Transverse colon (tissue), 4 donors: ENCODE measurements at places on chromosomes 6 and 20. TPM values are rescaled to one million over a fixed set of nuclear protein-coding genes. Genes with fewer than 3 reads are reported as not detected.

Gene GHRH
- total RNA-seq = not detected

Gene TTBK1
- total RNA-seq = 0.20 TPM

Gene C6orf58
- total RNA-seq = not detected

Gene APCDD1L
- total RNA-seq = not detected

Gene HRH3
- total RNA-seq = not detected

Gene SLC22A23
- total RNA-seq = 131 TPM

Gene SALL4
- total RNA-seq = 0.14 TPM

GRCh38 chr6:35385457-35386202, 43.3 kb downstream of the PPARD start:
- H3K36me3 ChIP-seq = no peaks in the 10 kb centered on the region
- H3K4me1 ChIP-seq = peaks cover 14% of the 10 kb centered on the region
- no peak overlapping the region for H3K4me3 ChIP-seq
- peak; percentile 26 for DNase-seq

DNA sequence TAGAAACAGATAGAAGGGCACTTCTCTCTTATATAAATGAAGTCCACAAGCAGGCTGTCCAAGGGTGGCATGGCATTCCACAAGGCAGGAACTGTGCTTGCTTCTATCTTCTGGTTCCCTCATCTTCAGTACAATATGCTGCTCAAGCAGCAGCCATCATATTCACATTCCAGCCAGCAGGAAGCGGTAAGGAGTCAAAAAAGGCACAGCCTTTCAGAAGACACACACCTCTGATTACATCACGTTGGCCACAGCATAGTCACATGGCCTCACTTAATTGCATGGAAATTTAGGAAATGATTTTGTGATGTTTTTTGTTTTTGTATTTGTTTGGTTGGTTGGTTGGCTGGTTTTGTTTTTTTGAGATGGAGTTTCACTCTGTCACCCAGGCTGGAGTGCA, 19.0 kb downstream of the REM1 start:
- H3K4me1 ChIP-seq = no peaks in the 10 kb centered on the region
- no peak overlapping the region for H3K4me3 ChIP-seq
- no peaks in the 10 kb centered on the region for H3K27me3 ChIP-seq
- no peak overlapping the region for H3K27ac ChIP-seq

DNA sequence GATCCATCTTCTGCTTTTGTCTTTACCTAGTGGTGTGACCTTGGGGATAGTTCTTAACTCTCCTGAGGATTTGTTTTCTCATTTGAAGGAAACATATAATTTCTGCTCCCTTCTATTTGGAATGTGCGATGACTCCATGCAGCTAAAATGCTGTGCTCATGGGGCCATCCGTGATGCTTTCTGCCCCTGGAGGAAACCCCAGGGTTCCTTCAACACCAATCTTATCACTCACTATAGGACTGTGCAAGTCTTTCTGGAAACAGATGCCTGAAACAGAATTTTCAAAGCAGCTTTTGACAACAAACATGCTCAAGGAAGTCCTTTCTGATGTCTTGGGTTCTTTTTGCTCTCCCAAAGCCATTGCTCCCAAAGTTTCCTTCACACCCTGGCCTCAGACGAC, 128.8 kb upstream of the GGTLC1 start:
- no peak overlapping the region for H3K27ac ChIP-seq
- H3K36me3 ChIP-seq = no peaks in the 10 kb centered on the region
- no peak overlapping the region for H3K4me3 ChIP-seq
- peaks cover 15% of the 10 kb centered on the region for H3K4me1 ChIP-seq

- DNase-seq = no peak
- no peaks in the 10 kb centered on the region for H3K4me1 ChIP-seq
- no peaks in the 10 kb centered on the region for H3K36me3 ChIP-seq
- no peak overlapping the region for H3K4me3 ChIP-seq
- H3K27me3 ChIP-seq = no peaks in the 10 kb centered on the region
These were observed 523.7 kb downstream of the TFAP2B start for GRCh38 chr6:51342393-51342792.

DNA sequence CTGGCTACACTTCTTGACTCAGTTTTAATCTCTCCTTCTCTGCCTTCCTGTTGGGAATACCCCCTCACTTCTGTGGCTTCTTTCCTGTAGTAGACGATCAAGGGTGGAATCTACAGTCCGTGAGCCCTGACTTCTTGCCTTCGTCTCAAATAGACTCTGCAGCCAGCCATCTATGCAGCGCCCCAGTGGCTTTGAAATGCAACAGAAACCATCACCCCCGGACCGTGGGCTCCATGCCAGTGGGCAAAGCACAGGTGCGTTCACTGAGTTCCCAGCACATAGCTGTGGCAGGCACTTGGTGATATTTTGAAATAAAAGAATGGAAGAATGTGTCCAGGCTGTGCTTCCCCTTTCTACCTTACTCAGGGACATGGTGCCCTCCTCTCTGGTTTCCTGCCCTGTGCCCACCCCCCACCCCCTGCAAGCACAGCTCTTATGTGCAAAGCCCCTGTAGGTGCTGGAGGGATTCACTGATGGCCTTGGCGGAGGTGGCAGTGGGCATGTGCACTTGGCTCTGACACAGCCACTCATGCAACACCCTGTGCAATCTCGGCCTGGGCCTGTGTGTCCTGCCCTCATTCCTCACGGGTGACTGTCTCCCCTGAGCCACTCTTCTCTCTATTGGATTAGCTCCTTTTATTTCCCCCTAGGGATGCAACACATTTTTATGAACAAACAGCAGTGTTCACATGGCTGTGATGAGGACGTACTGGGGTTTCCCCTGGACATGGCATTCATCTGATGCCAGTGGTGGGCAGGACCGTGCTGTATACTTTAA, 5.5 kb upstream of the CDSN start:
- no peaks in the 10 kb centered on the region for H3K27me3 ChIP-seq
- no peak overlapping the region for H3K27ac ChIP-seq
- H3K4me3 ChIP-seq = no peak overlapping the region
- no peaks in the 10 kb centered on the region for H3K36me3 ChIP-seq
- no peak for DNase-seq
- H3K4me1 ChIP-seq = peaks cover 8% of the 10 kb centered on the region

- H3K27me3 ChIP-seq = peaks cover 6% of the 10 kb centered on the region
- peak; percentile 37 for DNase-seq
- peak overlapping the region; percentile 11 for H3K27ac ChIP-seq
- peaks cover 20% of the 10 kb centered on the region for H3K36me3 ChIP-seq
These were observed 2.9 kb downstream of the RXRB start for GRCh38 chr6:33197431-33198048.

DNA sequence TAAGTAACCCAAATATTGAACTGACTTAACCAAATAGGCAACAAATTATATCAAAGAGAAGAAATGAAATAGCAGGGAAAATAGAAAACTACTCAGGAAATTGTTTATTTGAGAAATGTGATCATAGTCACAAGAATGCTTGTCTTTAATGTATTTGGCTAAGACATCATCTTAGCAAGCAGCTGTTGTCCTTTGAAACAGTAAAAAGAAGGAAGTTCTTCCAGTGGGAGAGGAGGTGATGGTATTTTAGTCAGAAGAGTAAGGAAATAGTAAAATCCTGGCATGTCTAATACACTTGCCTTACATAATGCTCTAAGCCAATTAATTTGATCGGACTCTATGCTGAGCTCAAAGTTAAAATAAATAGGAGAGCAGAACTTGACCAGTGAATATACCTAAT, 126.5 kb downstream of the EPM2A start:
- no peaks in the 10 kb centered on the region for H3K4me1 ChIP-seq
- DNase-seq = no peak
- H3K27ac ChIP-seq = no peak overlapping the region
- no peaks in the 10 kb centered on the region for H3K27me3 ChIP-seq
- H3K36me3 ChIP-seq = no peaks in the 10 kb centered on the region
- H3K4me3 ChIP-seq = no peak overlapping the region

DNA sequence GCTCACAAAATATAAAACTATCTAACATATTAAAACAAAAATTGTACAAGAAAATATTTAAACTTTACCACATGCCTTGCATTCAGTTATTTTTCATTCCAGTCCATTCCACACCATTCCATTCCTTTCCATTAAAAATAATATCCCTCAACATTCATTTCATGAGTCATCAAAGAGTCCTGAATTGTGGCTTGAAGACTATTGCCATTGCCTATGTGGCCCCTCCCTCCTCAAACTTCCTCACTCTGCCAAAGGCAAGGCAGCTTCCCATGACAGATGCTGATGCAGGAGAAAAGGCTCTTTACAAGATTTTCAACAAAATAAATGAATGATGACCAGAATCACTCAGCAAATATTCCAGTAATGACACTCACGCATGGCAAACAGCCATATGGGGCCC, 31.7 kb downstream of the IL20RA start:
- no peaks in the 10 kb centered on the region for H3K4me1 ChIP-seq
- DNase-seq = no peak
- H3K4me3 ChIP-seq = no peak overlapping the region
- no peak overlapping the region for H3K27ac ChIP-seq

DNA sequence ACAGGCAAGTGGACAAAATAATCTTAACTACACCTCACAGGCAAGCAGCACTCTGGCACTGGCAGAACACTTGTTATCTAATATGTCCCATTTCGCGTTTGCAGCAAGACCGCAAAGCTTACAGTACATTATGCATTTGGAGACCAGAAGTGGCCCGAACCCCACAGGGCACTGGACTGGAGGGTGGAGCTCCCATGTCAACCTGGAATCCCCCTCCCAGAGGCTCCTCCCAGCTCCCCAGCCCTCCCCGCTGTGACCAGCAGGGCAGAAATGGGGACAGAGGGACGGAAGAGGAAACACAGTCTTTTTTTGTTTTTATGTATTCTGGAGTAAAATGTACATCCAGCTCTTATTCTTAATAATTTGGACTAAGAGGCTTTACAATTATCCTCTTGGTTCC, 263.7 kb downstream of the SMOC2 start:
- no peak overlapping the region for H3K4me3 ChIP-seq
- H3K27me3 ChIP-seq = no peaks in the 10 kb centered on the region
- no peak overlapping the region for H3K27ac ChIP-seq
- DNase-seq = no peak
- H3K4me1 ChIP-seq = no peaks in the 10 kb centered on the region

- peak overlapping the region; percentile 85 for H3K27ac ChIP-seq
- H3K4me3 ChIP-seq = no peak overlapping the region
- no peaks in the 10 kb centered on the region for H3K27me3 ChIP-seq
- no peak for DNase-seq
- peaks cover 31% of the 10 kb centered on the region for H3K4me1 ChIP-seq
- no peaks in the 10 kb centered on the region for H3K36me3 ChIP-seq
These were observed 180.6 kb upstream of the CCN2 start for GRCh38 chr6:132131758-132132157.

DNA sequence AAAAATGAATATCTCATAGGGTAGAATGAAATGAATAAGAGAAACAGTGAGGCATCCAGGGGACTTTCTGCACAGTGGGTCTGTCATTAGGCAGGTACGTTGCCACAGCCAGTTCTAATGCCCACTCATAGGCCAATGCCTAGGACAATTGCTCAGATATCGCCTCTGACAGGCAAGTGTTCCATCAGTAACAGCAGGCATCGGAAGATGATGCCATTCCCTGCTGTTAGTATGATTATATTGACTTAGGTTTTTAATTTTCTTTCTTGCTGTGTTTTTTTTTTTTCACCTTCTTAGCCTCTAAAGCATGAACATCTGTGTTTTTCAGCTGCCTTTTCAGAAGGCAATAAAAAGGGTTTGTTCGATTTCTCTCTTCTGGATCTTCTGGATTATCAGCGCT, 90.7 kb downstream of the PRL start:
- H3K4me1 ChIP-seq = no peaks in the 10 kb centered on the region
- H3K4me3 ChIP-seq = no peak overlapping the region
- no peak for DNase-seq
- H3K27me3 ChIP-seq = no peaks in the 10 kb centered on the region
- no peak overlapping the region for H3K27ac ChIP-seq

DNA sequence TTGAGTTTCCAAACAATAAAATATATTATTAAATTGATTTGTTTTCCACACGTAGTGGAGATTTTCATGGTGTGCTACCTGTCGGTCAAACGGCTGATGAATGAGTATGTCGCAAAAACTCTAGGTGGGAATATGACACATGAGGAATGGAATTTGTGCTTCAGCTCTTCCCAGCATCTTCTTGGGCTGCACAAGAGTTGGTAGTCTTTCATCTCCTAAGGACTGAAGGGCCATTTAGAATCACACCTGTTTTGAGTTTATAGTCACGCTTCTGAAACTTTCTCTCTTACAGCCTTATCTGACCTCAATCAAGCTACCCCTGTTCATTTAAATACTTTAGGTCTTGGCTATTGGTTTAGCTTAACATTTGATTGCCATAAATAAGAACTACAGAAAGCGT, 157.7 kb upstream of the AKAP12 start:
- no peak overlapping the region for H3K27ac ChIP-seq
- no peak overlapping the region for H3K4me3 ChIP-seq
- no peaks in the 10 kb centered on the region for H3K36me3 ChIP-seq
- H3K27me3 ChIP-seq = no peaks in the 10 kb centered on the region
- H3K4me1 ChIP-seq = no peaks in the 10 kb centered on the region
- DNase-seq = no peak

DNA sequence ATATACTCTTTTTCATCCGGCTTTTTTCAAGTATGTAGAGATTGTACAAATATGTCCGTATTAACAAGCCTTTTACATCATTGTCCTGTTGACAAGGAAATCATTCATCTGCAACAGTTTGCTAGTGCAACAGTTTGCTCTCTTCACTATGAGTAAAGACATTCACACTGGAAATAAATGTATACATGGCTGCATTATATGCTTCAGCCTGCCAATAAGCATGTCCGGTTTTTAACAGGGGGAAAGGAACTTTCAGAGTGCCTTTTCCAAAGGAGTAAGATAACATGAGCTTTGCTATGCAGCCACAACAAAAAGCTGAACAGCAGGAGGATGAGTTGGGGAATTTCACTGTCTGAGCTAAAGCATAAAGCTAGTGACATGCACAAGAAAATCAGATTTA, 99.4 kb upstream of the ADTRP start:
- H3K4me3 ChIP-seq = no peak overlapping the region
- H3K27ac ChIP-seq = no peak overlapping the region
- no peaks in the 10 kb centered on the region for H3K4me1 ChIP-seq
- no peak for DNase-seq
- no peaks in the 10 kb centered on the region for H3K27me3 ChIP-seq

- H3K4me3 ChIP-seq = no peak overlapping the region
- H3K4me1 ChIP-seq = no peaks in the 10 kb centered on the region
- H3K36me3 ChIP-seq = no peaks in the 10 kb centered on the region
- no peak for DNase-seq
These were observed 964.7 kb upstream of the FLRT3 start for GRCh38 chr20:15302075-15302474.

DNA sequence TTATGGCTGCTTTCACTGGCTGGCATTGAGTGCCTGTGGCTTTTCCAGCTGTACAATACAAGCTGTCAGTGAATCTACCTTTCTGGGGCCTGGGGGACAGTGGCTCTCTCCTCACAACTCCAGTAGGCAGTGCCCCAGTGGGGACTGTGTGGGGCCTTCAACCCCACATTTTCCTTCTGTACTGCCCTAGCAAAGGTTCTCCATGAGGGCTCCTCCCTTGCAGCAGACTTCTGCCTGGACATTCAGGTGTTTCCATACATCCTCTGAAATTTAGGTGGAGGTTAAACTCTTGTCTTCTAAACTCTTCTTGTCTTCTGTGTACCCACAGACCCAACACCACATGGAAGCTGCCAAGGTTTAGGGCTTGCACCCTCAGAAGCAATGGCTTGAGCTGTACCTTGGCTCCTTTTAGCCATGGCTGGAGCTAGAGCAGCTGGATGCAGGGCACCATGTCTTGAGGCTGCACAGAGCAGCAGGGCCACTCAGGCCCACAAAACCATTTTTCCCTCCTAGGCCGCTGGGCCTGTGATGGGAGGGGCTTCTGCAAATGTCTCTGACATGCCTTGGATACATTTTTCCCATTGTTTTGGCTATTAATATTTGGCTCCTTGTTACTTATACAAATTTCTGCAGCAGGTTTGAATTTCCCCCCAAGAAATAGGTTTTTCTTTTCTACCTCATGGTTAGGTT, 9.6 kb downstream of the PEX7 start:
- H3K4me3 ChIP-seq = no peak overlapping the region
- no peaks in the 10 kb centered on the region for H3K4me1 ChIP-seq
- peaks cover 9% of the 10 kb centered on the region for H3K36me3 ChIP-seq
- H3K27me3 ChIP-seq = no peaks in the 10 kb centered on the region
- DNase-seq = no peak
- H3K27ac ChIP-seq = no peak overlapping the region
